Activated B cell treated with CpG ODN at 0.5 μM for 24 hours (primary cell): ENCODE measurements at places on chromosomes 5 and 9.

- no peak overlapping the region for H3K4me3 ChIP-seq
- DNase-seq: no peak
- no peak overlapping the region for H3K27ac ChIP-seq
- peaks cover 11% of the 10 kb centered on the region for H3K27me3 ChIP-seq
- H3K36me3 ChIP-seq: no peaks in the 10 kb centered on the region
These were observed 87.7 kb downstream of the PTCH1 start for GRCh38 chr9:95429096-95429495.

- H3K36me3 ChIP-seq: peaks cover 71% of the 10 kb centered on the region
- DNase-seq: no peak
- no peaks in the 10 kb centered on the region for H3K27me3 ChIP-seq
These were observed 37.1 kb upstream of the RAPGEF6 start for GRCh38 chr5:131671994-131672655.

GRCh38 chr5:57176350-57176857 is 2.5 kb downstream of the GPBP1 start:
- peak overlapping the region; percentile 97 for H3K27ac ChIP-seq
- peaks cover 69% of the 10 kb centered on the region for H3K4me1 ChIP-seq
- H3K4me3 ChIP-seq: peak overlapping the region; percentile 95

DNA sequence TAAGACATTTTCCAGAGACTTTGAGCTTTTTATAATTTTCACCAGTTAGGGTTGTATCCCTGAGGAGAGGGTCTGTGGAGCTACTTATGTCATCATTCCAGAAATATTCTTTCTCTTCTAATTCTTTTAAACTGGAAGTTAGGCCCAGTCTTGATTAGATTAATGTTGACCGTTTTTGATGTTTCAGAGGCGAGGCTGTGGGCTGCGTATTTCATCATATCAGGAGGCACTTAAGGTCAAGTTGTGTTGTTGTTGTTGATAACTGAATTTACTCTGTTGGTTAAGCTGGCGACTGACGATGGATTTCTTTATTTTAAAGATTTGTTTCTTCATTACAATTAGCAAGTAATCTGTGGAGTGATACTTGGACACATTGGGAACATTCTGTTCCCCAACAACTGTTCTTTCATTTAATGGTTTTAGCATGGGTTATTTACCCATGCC is 20.1 kb downstream of the IPO11 start:
- H3K36me3 ChIP-seq: peaks cover 17% of the 10 kb centered on the region
- H3K4me1 ChIP-seq: no peaks in the 10 kb centered on the region
- DNase-seq: no peak
- H3K4me3 ChIP-seq: no peak overlapping the region

GRCh38 chr5:158390577-158390976 is 531.6 kb upstream of the CLINT1 start:
- H3K36me3 ChIP-seq: no peaks in the 10 kb centered on the region
- no peaks in the 10 kb centered on the region for H3K27me3 ChIP-seq
- no peak overlapping the region for H3K27ac ChIP-seq

- no peak for DNase-seq
- H3K36me3 ChIP-seq: peaks cover 37% of the 10 kb centered on the region
- no peak overlapping the region for H3K27ac ChIP-seq
- no peak overlapping the region for H3K4me3 ChIP-seq
- peaks cover 44% of the 10 kb centered on the region for H3K4me1 ChIP-seq
These were observed 59.7 kb downstream of the ERBIN start for GRCh38 chr5:65986050-65986451.

DNA sequence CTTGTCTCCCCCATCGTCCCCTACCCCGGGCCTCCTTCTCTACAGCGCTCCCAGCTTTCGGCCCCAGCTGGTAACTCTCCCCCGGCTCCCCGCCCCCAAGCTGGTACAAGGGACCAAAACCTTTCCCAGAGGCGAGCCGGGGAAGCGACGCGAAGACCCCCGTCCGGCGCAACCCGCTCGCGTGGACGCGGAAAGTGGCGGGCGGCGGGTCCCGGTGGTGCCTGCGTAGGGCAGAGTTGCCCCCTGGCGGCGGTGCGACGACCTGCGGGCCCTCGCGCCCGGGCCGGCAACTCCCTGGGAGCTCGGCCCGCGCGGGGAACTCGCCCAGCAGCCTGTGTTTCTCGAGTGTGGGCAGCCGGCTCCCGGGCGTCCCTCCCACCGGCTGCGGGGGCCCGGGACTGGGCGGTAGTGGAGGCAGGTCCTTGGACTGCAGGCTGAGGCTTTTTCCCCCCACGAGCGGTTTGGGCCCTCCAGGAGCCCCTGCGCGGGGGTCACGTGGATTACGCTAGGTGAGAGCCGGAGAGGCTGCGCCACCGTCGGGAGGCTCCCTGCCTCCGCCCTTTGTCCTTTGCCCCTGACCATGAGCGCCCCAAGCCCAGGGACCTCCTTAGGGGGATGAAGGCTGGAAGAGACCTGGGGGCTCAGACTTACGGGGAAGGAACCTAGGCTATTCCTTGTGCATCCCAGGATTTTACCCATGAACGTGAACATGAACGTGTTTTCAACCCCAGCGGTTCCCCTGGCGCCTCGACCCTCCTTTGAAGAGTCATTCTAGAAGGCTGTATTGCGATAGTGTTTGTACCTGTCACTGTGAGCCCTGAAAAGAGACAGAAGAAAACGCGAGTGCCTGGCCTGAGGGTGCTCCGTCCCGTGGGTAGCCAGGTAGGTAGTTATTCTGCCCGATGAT is 2.9 kb upstream of the FOXD1 start:
- H3K27me3 ChIP-seq: peaks cover 63% of the 10 kb centered on the region
- H3K4me3 ChIP-seq: no peak overlapping the region
- peaks cover 16% of the 10 kb centered on the region for H3K4me1 ChIP-seq
- no peaks in the 10 kb centered on the region for H3K36me3 ChIP-seq
- no peak overlapping the region for H3K27ac ChIP-seq
- DNase-seq: peak; percentile 31

DNA sequence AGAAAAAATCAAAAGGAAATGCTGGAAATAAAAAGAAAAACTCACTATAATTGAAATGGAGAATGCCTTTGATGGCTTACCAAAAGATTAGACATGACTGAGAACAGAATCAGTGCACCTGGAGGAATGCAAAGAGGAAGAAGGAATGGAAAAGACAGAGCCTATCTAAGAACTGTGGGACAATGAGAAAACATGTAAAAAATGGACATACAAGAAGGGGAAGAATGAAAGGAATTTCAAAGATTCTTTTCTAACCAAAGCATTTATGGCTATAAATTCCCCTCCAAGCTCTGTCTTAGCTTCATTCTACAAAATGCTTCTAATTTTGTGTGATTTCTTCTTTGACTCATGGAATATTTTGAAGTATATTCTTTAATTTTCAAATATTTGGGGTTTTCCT is 47.5 kb upstream of the CLK4 start:
- no peak overlapping the region for H3K4me3 ChIP-seq
- no peak overlapping the region for H3K27ac ChIP-seq
- no peaks in the 10 kb centered on the region for H3K36me3 ChIP-seq

- peak overlapping the region; percentile 75 for H3K4me3 ChIP-seq
- H3K27ac ChIP-seq: peak overlapping the region; percentile 99
- DNase-seq: peak; percentile 59
- H3K4me1 ChIP-seq: peaks cover 72% of the 10 kb centered on the region
- H3K27me3 ChIP-seq: no peaks in the 10 kb centered on the region
These were observed 14.0 kb downstream of the SEC61B start for GRCh38 chr9:99235926-99236634.

GRCh38 chr9:20906326-20906725 is 125.1 kb downstream of the HACD4 start:
- H3K27me3 ChIP-seq: no peaks in the 10 kb centered on the region
- no peaks in the 10 kb centered on the region for H3K36me3 ChIP-seq
- H3K27ac ChIP-seq: no peak overlapping the region
- H3K4me3 ChIP-seq: no peak overlapping the region
- DNase-seq: no peak
- H3K4me1 ChIP-seq: no peaks in the 10 kb centered on the region

DNA sequence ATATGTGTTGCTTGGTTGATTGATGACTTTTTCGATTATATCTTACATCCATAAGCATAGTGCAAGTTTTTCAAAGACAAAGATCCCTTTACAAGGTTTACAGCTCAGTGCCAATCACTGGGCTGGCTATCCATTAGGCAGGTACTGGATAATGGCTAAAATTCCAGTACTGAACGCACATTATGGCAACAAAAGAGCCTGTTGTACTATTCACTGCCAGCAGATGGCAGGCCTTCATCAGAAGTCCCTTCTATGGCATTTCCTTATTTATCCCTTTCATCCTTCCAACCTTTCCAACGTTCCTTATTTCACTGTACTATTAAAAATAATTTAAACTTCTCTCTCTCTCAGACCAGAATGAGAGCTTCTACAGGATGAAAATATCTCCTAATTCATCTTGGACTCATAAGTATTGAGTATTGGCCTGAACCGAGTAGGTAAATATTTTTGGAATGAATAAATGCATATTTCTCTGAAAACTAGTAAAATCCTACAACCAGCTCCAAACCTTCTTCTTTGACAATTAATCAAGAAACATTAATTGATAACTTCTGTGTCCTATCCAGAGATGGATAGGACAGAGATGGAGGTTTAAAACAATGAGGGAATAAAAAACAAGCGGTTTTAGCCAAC is 6.7 kb upstream of the WNT8A start:
- H3K27me3 ChIP-seq: no peaks in the 10 kb centered on the region
- no peak for DNase-seq
- H3K36me3 ChIP-seq: no peaks in the 10 kb centered on the region
- H3K4me3 ChIP-seq: no peak overlapping the region
- H3K27ac ChIP-seq: no peak overlapping the region
- H3K4me1 ChIP-seq: peaks cover 15% of the 10 kb centered on the region

DNA sequence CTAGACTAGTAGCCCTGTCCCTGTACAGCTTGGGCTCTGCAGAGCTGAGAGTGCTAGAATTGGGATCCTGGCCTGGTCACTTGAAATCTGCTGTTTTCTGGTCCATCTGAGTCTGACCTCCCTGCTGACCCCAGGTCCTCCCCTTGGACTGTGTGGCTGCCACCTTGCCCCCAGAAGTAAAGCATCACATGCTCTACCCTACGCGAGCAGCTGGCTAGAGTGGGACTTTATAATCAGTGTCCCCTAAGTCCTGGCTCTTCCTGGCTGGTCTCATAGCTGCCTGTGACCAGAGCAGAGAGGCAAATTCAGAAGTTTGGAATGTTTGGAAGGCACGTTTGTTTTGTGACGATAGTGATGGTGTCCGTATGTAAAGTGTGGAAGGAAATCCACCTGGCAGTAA is 81.0 kb downstream of the ARHGEF28 start:
- H3K4me1 ChIP-seq: no peaks in the 10 kb centered on the region
- H3K4me3 ChIP-seq: no peak overlapping the region
- H3K27me3 ChIP-seq: no peaks in the 10 kb centered on the region
- no peak for DNase-seq
- H3K27ac ChIP-seq: no peak overlapping the region

GRCh38 chr5:162683284-162683683 is 615.7 kb downstream of the GABRG2 start:
- H3K27ac ChIP-seq: no peak overlapping the region
- H3K4me1 ChIP-seq: no peaks in the 10 kb centered on the region
- H3K36me3 ChIP-seq: no peaks in the 10 kb centered on the region
- no peak overlapping the region for H3K4me3 ChIP-seq
- no peaks in the 10 kb centered on the region for H3K27me3 ChIP-seq
- DNase-seq: no peak
